ENCODE measurements at places on chromosomes 13 and 19. TPM values are rescaled to one million over a fixed set of nuclear protein-coding genes. Genes with fewer than 3 reads are reported as not detected.

GRCh38 chr13:32354040-32354439 is 38.7 kb downstream of the BRCA2 start:
- H3K36me3 ChIP-seq: no peaks in the 10 kb centered on the region
- H3K27ac ChIP-seq: no peak overlapping the region
- DNase-seq: no peak
- no peaks in the 10 kb centered on the region for H3K4me1 ChIP-seq

- H3K27me3 ChIP-seq: no peaks in the 10 kb centered on the region
- no peaks in the 10 kb centered on the region for H3K36me3 ChIP-seq
- no peak overlapping the region for H3K27ac ChIP-seq
Observed at GRCh38 chr13:30325668-30326067, 18.3 kb upstream of the KATNAL1 start.

The ELOF1 gene
- 30.9 TPM for total RNA-seq

GRCh38 chr19:54873990-54874389 is at the start of gene FCAR:
TSS of gene FCAR (plus strand) at chr19:54874235. CDS start at chr19:54874290, 55 bp downstream.
- H3K4me1 ChIP-seq: no peaks in the 10 kb centered on the region
- peak; percentile 41 for DNase-seq
- H3K4me3 ChIP-seq: no peak within 1 kb of the TSS
- H3K36me3 ChIP-seq: no peaks in the 10 kb centered on the region

GRCh38 chr13:101535192-101535746 is 82.8 kb downstream of the ITGBL1 start:
- no peaks in the 10 kb centered on the region for H3K36me3 ChIP-seq
- H3K27ac ChIP-seq: no peak overlapping the region
- H3K4me3 ChIP-seq: no peak overlapping the region
- DNase-seq: no peak
- no peaks in the 10 kb centered on the region for H3K27me3 ChIP-seq
- H3K4me1 ChIP-seq: peaks cover 1% of the 10 kb centered on the region

DNA sequence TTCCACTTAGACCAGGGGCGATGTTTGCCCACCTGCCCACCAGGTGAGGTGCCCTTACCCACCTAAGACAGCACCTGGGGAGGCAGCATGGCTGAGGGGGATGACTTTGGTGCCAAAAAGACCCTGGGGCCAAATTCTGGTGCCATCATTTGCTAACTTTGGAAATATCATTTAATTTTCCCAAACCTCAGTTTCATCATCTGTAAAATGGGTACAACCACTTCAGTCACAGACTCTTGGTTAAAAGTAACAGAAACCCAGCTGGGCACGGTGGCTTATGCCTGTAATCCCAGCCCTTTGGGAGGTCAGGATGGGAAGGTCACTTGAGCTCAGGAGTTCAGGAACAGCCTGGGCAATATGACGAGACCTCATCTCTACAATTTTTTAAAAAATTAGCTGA is 177.8 kb downstream of the USP12 start:
- H3K4me3 ChIP-seq: no peak overlapping the region
- H3K36me3 ChIP-seq: no peaks in the 10 kb centered on the region
- no peaks in the 10 kb centered on the region for H3K4me1 ChIP-seq
- H3K27ac ChIP-seq: no peak overlapping the region
- no peaks in the 10 kb centered on the region for H3K27me3 ChIP-seq
- no peak for DNase-seq

GRCh38 chr13:113448885-113449692 is 4.2 kb downstream of the ADPRHL1 start:
- no peak overlapping the region for H3K4me3 ChIP-seq
- H3K4me1 ChIP-seq: no peaks in the 10 kb centered on the region
- no peak overlapping the region for H3K27ac ChIP-seq
- no peaks in the 10 kb centered on the region for H3K36me3 ChIP-seq

The TEX29 gene
- 0.96 TPM for total RNA-seq

DNA sequence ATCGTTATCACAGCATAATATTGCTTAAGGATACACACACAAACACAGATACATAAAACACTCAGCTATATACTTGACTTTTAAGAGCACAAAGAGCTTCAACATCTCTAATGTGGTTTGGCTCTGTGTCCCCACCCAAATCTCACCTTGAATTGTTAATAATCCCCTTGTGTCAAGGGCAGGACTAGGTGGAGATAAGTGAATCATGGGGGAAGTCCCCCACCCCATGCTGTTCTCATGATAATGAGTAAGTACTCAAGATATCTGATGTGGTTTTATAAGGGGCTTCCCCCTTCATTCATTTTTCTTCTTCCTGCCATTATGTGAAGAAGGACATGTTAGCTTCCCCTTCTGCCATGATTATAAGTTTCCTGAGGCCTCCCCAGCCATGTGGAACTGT is 481.4 kb downstream of the PCDH9 start:
- H3K27me3 ChIP-seq: no peaks in the 10 kb centered on the region
- H3K4me1 ChIP-seq: no peaks in the 10 kb centered on the region
- DNase-seq: no peak

The ZNF665 gene
- total RNA-seq: 9.2 TPM

The LSM7 gene
- total RNA-seq: 45.8 TPM

The TINCR gene
- 1.1 TPM for total RNA-seq

The MAG gene
- total RNA-seq: 0.42 TPM

The PLPP2 gene
- 3.1 TPM for total RNA-seq

DNA sequence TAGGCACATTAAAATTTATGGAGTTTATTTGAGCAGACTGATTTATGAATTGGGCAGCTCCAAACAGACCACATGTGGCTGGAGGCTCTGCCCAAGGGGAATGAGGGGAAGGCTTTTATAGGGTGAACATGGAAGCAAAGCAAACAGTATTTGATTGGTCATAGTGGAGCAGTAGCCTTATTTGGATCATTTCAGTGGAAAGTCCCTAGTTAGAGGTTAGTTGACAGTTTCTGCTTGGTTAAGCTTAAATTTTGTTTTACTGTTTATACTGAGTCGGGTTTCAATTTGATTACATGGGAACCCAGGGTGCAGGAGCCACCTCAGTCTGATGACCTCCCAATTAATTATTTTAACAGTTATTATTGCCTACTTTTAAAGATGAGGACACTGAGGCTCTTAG is 140.5 kb downstream of the NDFIP2 start:
- H3K4me1 ChIP-seq: no peaks in the 10 kb centered on the region
- no peaks in the 10 kb centered on the region for H3K36me3 ChIP-seq
- H3K27ac ChIP-seq: no peak overlapping the region
- peaks cover 2% of the 10 kb centered on the region for H3K27me3 ChIP-seq
- no peak overlapping the region for H3K4me3 ChIP-seq

The NLRP5 gene
- not detected for total RNA-seq

The KLK12 gene
- not detected for total RNA-seq

DNA sequence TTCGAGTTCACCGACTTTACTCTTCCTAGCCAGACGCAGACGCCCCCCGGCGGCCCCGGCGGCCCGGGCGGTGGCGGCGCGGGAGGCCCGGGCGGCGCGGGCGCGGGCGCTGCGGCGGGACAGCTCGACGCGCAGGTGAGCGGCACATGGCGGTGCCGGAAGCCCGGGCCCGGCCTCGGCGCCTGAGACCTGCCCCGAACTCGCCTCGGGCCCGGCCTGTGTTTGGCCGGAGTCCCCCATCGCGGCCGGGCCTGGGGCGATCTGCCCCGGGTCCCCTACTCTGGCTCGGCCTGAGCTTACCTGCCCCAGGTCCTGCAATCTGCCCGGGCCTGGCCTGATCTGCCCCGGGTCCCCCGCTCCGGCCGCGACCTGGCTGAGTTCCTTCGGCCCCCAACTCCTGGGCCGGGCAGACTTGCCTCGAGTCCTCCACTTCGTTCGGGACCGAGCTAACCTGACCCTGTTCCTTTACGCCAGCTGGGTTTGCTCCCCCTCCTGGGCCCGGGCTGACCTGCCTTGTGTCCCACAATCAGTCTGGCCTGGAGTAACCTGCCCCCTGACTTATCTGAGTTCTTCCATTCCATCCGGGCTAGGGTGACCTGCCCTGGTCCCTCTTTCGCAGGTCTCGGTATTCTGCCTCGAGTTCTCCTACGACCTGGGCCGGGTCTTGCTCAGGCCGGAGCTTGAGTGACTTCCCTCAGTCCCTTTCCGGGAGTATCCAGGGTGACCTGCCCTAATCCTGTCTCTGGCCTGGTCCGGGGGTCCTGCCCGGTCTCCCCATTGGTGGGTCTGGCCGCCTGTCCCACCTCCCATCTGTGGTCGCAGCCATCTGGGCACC is 764 bp downstream of the UPF1 start:
- H3K4me3 ChIP-seq: peak overlapping the region; percentile 93
- peak overlapping the region; percentile 61 for H3K27ac ChIP-seq
- no peaks in the 10 kb centered on the region for H3K4me1 ChIP-seq

DNA sequence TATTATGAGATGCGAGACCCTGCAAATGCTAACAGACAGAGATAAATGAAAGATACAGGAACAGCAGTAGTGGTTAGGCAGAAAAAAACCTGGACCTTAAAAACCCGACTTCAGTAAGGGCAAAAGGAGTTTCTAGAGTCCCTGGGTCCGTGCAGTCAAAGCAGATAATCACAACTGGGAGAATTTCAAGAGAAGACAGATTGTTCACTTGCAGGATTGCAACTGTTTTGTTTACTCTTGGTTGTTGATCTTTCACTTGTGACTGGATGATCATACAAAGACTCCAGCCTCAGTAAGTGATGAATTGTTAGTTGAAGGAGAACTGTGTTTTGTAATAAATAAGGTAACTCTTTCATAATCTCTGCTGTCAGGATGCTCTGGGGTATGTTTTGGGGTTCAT is 135.1 kb downstream of the GPC6 start:
- no peak for DNase-seq
- no peak overlapping the region for H3K27ac ChIP-seq
- H3K36me3 ChIP-seq: no peaks in the 10 kb centered on the region
- H3K4me3 ChIP-seq: no peak overlapping the region
- no peaks in the 10 kb centered on the region for H3K27me3 ChIP-seq

The GIPC1 gene
- 53.0 TPM for total RNA-seq

- no peak overlapping the region for H3K27ac ChIP-seq
- no peak for DNase-seq
- H3K4me1 ChIP-seq: no peaks in the 10 kb centered on the region
- no peak overlapping the region for H3K4me3 ChIP-seq
- H3K27me3 ChIP-seq: no peaks in the 10 kb centered on the region
Observed at GRCh38 chr19:29324291-29324680, 111.3 kb upstream of the UQCRFS1 start.

Data from aorta (tissue), 5 donors.